ENCODE measurements at places on chromosomes 16 and 17.

DNA sequence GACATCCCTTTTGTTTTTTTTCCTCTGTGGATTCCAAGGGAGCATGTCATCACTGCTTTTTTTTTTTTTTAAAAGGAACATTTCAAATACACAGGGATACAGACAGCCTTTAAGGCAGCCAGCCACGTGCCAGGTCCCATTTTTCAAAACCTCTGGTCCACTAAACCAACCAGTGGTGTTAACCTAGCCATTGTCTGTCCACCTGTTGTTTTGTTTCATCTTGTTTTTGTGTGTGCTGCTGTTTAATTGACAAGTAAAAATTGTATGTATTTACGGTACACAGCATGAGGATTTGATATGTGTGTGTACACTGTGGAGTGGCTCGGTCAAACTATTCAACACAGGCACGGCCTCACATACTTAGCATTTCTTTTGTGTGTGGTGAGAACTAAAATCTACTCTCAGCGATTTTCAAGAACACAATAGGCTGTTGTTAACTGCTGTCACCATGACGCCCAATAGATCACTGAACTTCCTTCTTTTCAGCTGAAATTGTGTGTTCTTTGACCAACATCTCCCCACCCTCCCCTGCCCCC lies 19.2 kb downstream of the TMEM114 start:
- no peak for DNase-seq

GRCh38 chr16:11370084-11370931 lies 25.0 kb downstream of the RMI2 start:
- DNase-seq: peak; percentile 86

DNA sequence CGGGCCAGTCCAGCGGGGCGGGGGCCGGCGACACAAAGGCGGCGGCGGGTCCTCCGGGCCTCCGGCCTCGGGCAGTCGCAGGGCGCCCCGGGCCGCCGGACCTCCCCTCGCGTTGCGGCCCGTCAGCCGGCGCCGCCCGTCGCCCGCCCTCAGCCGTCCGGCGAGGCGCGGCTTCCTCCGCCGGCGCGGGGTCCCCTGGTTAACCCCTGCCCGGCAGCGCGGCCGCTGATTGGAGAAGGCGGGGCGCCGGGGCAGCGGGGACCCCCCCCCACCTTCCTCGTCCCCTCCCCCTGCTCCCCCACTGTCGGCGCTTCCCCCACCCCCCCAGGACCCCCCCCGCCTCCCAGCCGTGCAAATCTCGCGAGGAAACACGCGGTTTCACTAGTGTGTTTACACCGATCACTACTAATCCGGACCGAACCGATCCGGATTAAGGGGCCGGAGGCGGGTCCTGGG lies at the start of gene TLK2:
Gene TLK2, plus strand, starts transcription at position 402 of the 456 bp plus-strand sequence. CDS start 2,301 bp downstream, outside the sequence.
- DNase-seq: peak; percentile 91

GRCh38 chr16:78822509-78822908 lies 723.1 kb downstream of the WWOX start:
- no peak for DNase-seq
